ENCODE measurements at places on chromosomes 3 and 15.

DNA sequence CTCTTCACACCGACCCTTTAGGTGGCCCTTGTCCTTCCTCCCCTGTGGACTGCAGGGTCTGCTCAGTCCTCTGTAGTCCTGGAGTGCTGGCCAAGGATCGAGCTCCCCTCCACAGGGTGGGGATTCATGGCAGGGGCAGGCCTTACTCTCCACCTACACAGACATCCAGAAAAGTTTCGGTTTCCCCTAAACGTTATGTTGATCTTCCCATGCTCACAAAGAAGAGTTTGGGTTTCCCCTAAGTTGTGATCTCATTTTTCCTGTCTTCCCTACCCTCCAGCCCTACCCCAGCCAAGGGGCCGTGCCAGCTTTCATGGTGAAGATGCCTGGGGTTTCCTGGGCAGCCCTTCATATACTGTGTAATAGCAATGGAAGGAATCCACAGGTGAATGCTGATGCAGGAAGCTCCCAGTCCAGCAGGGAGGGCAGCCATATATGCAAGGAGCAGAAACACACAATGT is 10.3 kb downstream of the STOML1 start:
- no peak for DNase-seq

DNA sequence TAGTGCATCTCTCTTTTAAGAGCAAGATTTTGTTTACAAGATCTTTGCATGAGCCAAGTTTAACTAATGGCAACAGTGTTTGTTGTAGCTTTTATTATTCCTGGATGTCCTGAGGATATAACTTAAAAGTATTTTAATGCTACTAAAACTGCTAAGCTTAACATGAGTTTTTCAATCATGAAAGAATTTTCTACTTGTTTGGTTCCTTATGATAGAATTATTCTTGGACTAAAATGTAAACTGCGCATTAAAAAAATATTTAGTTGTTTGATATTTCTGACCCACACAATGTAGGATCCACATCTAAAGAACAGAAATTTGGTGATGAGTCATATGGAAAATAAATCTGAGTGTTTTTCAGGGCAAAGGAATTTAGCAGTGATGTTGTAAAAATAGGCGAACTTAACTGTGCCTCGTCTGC is 70.8 kb downstream of the RAP2B start:
- DNase-seq = no peak

DNA sequence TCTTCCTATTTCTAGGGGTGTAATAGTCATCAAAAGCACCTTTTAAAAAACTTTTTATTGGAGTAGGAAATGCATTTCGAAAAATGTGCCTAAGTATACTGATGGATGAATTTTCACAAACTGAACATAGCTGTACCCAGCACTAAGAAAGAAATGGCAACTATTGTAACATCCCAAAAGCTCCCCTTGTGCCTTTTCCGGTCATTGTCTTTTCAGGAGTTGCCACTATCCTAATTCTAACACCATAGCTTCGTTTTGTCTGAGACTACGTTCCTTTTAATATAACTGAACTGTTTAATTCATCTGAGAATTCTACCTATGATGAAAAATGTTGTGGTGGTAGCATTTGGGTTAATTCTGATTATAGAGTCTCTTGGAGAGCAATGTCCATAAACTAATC is 1.9 kb downstream of the TIMMDC1 start:
- no peak for DNase-seq

GRCh38 chr3:171001957-171002694 is 24.4 kb downstream of the SLC2A2 start:
- DNase-seq = no peak

DNA sequence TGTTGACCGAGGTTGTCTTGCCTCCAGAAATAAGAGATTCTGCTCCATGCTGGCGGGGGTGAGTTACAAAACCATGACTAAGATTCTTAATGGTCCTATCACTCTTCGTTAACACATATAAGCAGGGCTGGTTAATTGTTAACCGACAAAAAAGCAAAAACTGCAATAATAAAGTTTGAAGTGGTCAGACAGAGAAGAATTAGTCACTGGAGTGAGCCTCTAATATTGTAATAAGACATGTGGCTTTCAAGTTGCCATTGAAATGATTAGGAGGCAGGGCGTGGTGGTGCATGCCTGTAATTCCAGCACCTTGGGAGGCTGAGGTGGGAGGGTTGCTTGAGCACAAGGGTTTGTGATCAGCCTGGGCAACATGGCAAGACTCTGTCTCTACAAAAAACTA is 78.4 kb upstream of the NR2F2 start:
- DNase-seq = no peak

DNA sequence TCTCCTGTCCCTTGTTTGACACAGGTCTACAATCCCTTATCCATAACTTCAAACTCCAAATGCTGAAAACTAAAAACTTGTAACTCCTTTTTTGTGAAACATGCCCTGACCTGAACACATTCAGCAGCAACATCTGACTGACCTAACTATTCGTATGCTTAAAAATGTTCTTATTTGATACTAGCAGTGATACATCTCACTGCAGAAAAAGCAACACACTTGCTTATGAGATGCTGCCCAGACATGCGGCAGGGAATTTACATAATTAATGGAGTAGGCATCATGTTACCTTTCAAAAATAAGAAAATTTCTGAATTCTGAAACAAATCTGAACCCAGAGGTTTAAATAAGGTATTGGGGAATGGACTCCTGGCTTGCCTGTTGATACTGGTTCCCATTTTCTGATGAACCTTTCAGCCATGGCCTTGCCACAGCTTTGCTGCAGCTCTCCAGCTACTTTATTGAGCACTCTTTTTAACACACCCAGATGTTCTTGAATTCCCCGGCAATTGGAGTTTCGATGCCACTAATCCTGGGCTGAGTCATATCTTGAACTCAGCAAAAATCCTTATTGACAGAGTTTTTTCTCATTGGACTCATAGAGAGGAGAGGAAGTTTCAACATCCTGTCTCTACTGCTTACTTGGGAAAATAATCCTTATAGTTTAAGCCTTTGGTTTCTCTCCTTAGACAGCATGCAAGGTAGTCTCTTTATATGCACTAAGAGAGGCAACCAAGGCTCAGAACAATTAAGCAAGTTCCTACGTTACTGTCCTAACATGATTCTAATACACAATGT is 296.6 kb upstream of the LMCD1 start:
- DNase-seq = no peak

DNA sequence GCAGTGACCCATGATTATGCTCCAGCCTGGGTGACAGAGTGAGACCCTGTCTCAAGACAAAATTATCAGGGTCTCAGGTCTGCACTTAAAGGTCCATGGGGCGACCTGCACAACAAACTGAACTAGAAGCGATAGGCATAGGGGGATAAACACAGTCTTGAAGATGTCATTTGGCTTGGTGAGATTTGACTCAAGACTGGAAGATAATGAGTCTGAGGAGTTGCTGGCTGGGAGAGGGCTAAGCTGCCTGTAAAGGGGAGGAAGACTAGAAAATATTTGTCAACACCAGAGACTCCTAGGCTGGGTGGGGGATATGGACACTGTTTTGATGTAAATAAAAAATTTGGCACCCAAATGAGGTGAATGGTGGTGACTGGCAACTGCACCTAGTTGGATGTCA is 19.8 kb downstream of the GHRL start:
- no peak for DNase-seq

GRCh38 chr15:55290528-55291057 is 980 bp upstream of the RAB27A start:
- DNase-seq = no peak

- DNase-seq = no peak
These were observed 426 bp downstream of the CBLB start for GRCh38 chr3:105868431-105868741.

DNA sequence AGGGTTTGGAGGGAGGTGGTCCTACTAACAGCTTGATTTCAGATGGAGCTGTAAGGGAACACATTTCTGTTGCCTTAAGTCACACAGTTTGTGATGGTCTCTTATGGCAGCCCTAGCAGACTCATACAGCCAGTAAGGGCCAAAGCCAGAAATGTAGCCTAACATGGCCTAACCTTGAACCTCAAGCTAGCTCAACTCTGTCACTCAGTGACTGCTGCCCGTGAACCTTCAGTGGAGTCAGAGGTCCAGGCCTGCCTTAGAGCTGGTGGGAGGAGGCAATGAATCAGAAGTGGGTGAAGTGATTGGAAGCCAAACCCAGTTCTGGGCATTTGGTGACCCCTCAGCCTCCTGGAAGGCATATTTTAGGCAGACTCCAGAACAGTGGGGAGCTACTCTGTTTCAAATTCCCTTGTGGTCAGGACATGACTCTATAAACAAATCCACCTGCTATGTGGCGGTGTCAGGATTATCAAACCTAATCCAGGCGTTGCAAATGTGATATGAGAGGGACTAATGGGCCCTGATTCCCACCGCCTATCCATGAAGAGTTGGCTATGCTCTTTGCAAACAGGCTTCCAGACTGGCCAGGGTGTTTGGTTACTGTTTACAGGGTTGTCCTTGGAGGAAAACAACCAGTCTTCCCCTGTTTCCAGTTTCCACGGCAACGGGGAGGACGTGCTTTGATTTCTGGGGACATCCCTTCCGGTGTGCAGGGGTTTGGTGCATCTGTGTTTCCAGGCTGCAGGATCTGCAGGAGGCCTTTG is 105.9 kb upstream of the AGBL1 start:
- DNase-seq = no peak

- no peak for DNase-seq
These were observed 21.4 kb upstream of the PRTG start for GRCh38 chr15:55764398-55764797.

- DNase-seq = no peak
These were observed 84.7 kb upstream of the GOLGA8J start for GRCh38 chr15:29998033-29998432.

DNA sequence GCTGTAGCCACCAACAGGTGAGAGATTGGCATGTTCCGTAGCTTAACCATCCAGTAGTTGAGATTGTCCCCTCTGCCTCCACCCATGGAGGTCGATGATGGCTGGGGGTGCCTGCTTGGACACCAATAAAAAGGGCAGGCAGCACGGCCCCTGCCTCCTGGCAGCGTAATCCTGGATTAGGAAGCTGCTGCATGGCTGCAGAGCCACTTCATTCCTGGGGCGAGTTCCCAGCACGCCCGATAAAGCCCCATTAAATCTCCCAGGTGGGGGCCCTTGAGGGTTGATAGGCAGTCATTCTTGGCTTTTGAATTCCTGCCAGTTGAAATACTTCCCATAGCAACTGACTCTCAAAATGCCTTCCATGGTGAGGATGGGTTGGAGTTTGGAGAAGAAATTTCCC is 67.8 kb downstream of the PLXNA1 start:
- DNase-seq = no peak

DNA sequence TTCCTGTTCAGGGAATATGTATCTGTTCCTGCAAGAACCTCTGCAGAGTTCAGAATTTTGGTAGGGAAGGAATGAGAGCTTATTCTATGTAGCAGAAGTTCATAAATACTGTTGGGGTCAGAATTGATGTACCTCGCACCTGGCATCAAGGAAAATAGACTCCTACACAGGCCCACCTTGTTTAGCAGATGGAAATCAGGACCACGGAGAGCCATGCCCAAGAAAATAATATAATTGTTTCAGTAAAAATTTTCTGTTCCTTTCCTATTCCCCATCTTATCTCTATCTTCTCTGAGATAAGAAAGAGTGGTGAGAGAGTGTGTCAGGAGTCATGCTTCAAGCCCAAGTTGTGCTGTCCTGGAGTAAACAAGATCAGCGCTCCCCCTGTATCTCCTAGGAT is 404.7 kb upstream of the UBE2E2 start:
- DNase-seq = no peak

DNA sequence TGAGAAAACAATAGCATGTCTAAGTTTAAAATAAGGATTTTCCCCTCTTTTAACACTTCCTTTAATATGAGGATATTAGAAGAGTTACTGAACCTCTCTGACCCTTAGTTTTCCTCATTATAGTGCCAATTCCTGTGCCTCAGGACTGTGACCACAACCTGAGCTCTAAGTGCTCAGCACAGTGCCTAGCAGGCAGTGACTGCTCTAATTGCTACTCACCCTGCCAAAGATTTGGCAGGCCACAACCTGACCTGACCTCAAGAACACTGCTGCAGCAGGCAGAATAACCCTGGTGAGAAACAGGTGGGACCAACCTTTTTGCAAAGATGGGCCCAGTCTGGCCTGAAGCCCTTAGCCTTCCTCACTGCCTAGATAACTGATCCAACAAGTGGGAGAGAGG is 35.7 kb downstream of the NBEAL2 start:
- DNase-seq = no peak

- DNase-seq = no peak
These were observed 55.4 kb downstream of the ZNF609 start for GRCh38 chr15:64515825-64516224.

- DNase-seq = no peak
These were observed 1241.5 kb upstream of the GBE1 start for GRCh38 chr3:83002869-83003445.

GRCh38 chr3:149247929-149248691 is 26.5 kb upstream of the CP start:
- no peak for DNase-seq

DNA sequence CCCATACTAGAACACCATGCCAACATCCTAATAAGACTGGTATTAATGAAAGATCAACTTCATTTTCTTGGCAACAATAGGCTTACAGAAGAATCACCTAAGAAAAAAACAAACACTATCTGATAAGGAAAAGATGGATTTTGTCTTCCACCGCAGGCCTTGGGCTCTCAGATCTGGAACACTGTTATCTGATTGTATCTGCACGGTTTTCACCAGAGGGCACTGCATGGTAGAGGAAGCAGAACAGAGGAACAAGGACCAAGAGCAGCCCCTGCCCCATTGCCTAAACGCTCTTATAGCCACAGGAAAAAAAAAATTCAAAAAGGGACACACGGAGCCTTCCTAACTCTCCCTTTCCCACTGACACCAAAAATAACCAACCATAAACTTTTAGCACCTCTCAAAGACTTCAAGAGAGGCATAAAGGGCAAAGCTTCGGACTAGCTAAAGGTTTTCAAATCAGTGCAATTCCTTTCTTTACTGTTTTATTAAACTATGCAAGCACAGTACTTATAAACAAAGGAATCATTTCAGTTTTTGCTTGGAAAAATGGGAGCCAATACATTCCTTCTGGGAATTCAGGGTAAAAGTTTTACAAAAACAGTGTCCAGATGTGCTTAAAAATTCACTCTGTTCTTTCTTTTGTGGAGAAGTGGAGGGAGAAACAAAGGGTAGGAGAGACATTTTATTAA is 23.3 kb downstream of the IL17RD start:
- no peak for DNase-seq

- DNase-seq = no peak
These were observed 33.0 kb downstream of the DNAH1 start for GRCh38 chr3:52349131-52349530.

DNA sequence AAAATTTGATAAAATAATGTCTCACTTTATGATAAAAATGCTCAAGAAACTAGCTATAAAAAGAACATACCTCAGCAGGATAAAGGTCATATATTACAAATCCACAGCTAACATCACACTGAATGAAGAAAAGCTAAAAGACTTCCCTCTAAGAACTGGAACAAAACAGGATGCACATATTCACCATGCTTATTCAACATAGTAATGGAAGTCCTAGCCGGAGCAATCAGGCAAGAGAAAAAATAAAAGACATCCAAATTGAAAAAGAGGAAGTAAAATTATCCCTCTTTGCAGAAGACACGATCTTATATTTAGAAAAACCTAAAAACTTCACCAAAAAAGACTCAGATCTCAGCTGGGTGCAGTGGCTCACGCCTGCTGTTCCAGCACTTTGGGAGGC is 34.0 kb downstream of the SENP7 start:
- DNase-seq = no peak

Data from SIG-M5 (cell line).